ENCODE measurements at places on chromosomes 1 and 21.

DNA sequence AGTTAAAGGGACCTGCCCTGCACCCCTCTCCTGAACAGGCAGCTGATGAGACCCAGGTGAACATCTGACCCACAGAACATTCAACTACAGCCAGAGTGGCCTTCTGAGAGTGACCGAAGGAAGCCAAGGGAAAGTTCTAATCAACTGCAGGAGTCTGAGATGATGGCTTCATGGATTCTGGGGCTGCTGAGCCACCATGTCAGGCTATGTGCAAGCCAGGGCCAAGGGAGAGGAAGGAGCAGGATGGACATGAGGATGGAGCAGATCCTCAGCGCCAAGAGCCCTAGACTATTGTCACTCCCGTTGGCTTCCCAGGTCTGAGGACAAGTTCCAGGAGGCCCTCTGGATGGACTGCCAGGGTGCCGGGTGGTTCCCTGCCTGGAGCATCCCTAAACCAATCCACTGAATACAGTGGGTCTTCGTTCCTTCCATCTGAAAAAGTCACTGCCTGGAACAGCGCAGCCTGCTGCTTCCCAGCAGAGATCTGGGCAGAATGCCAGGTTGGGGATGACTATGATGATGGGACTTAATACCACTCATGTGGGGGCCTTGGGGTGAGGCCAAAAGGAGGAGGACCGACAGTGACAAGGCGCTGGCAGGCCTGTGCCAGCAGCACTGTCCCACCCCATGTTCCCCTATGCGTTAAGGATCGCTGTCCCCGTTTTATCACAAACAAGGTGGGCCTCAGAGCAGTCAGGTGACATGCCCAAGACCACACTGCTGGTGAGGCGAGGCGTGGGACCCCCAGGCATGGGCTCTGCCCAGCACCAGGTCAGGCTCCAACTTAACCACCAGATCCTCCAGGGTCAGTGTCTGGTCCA, 19.8 kb downstream of the SPOCD1 start:
- no peak for DNase-seq

GRCh38 chr1:107016376-107016978, 40.0 kb upstream of the PRMT6 start:
- no peak for DNase-seq

DNA sequence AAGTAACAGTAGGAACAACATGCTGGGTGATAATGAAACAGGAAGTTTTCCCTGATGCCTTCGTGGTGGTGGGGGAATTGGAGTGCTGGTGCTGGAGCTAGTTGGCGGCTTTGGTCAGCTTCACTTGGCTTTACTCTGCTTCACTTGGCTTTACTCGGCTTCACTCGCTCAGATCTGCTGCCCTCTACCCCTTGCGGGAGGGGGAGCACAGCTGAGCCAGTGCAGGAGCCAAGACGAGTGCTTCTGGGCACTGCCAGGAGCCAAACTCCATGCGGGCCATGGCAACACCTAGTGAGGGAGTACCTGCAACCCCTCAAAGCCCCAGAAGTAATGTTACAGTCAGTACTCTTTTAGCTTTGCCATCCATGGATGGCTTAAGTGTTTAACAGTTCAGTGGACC, 10.6 kb upstream of the PRKACB start:
- no peak for DNase-seq

GRCh38 chr1:31296486-31297276, at the start of the genes SNRNP40 and ZCCHC17:
TSS of gene SNRNP40 (minus strand) at chr1:31296788. CDS start at chr1:31296751, 37 bp downstream.
TSS of gene ZCCHC17 (plus strand) at chr1:31297032. CDS start at chr1:31310099, 13,067 bp downstream.
- peak; percentile 87 for DNase-seq

DNA sequence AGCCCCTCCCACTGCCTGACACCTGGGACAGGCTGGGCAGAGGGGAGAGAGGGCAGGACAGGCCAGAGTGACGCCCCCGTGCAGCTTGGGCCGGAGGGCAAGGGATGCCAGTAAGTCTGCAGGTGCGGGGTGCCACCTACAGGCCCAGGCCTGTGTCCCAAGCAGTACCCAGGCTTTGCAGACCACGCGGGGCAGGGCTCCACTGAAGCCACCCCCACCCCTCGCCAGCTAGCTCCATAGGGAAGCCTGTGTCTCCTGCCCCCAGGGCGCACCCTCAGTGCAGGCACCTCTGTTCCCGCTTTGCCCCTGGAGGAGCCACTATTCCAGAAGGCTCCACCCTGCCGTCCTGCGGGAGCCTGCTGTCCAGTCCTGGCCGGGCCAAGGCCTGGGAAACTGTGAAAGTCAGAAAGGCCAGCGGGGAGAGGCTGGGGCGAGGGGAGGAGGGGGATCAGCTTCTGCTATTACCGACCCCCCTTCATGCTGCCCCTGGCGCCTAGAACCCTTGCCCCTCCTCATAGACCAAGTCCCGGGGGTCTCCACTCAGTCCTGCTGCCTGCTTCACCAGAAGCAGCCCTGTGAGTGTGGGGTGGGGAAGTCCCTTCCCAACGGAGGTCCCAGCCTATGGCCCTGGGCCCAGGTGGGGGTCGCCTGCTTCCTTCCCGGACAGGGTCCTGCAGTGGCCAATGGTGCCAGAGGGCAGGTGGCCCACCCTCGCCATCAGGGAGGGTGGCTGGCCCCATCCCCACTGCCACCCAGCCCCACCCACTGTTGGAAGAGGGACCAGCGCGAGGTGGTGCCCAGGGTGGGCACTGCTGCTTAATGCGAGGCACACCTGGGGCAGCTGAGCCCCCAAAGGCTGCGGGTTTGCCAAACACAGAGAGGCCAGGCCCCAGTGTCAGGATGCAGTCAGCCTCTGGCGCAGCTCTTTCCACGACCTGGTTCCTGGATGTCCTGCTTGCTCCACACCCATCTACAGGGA, 54.4 kb downstream of the KCNAB2 start:
- no peak for DNase-seq

- no peak for DNase-seq
These were observed 179.6 kb downstream of the DHRS3 start for GRCh38 chr1:12438349-12438924.

DNA sequence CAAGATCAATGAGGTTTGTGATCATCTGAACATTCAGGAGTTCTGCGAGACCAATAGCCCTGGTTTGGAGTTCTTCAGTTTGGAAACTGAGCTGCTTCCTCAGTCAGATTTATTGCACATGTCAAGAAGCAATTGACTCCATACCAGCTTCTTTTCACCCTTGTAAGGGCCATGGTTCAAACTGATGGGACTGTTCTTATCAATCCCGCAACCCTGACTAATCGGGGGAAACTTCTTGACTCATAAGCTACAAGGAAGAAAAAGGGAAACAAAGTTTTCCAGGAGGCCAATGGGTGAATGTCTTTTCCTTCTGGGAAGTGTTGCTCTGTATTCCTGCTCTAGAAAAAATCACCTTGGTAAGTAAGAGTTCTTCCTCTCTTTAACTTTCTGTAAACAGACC, 187.9 kb downstream of the MIS18A start:
- no peak for DNase-seq

DNA sequence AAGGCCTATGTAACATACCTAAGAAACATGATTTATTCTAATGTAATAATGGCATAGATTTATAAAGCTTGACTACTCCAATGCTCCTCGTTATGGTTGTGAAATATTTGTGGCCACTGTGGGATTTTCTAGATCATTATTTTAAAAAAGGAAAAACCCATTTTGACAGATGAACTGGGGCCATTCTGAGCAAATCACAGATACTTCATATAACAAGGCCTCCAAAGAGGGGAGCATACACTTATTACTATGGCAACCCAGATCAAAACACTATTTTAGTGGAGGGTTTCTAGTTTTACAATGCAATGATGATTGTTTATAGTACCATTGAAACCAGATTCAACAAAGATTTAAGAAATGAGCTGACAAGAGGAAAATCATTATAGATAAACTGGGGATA, 346.6 kb downstream of the ZNF326 start:
- no peak for DNase-seq

DNA sequence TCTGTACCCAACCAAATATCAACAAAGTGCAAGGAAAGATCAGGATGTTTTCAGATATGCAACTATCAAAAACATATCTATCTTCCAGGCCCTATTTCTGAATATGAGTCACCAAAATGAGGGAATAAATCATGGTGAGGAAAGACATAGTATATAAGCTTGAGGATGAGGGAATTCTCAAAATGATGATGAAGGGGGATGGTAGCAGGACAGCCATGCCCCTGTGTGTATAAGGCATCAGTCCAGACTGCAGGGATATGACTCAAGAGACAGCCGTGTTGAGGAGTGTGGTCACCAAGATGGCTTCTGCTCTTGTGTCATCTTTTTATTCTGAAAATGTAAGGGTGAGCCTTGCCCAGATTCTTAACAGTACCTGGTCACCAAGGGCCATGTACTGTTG, 4.4 kb upstream of the WDR64 start:
- DNase-seq = no peak

GRCh38 chr1:23395154-23395724, 25.6 kb upstream of the ZNF436 start:
- no peak for DNase-seq

- DNase-seq = no peak
These were observed 25.9 kb upstream of the RCAN1 start for GRCh38 chr21:34640858-34641257.

DNA sequence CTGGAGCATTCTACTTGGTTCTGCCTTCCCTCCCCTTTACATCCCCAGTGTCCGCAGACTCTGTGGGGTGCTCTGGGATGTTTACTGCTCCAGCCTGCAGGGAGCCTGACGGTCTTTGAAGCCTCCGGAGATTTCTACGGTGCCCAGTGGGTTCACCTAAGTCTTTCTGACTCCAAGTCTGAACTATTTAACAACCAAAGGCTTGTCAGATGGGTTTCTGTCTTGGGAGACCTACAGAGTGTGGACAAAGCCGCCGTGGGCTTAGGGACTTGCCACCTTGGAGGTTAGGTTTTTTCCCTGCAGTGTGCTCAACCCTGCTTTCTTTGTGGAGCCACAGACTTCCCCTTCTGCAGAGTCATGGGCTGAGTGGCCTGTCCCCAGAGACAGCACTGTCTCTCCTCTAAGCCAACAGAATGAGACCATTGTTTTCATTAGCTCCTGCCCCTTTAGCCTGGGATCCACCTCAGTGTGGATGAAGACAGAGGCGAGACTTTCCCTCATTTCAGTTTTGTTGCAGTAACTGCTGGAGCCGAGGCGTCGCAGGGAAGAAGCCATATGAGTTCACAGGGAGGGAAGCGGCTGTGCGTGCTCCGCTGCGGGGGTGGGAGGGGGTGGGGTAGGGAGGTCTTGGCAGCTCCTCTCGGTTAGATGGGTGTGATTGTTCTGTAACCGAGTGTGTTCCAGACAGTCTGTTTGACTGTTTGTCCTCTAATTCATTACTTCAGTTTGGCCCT, 120.7 kb downstream of the CNIH3 start:
- no peak for DNase-seq

DNA sequence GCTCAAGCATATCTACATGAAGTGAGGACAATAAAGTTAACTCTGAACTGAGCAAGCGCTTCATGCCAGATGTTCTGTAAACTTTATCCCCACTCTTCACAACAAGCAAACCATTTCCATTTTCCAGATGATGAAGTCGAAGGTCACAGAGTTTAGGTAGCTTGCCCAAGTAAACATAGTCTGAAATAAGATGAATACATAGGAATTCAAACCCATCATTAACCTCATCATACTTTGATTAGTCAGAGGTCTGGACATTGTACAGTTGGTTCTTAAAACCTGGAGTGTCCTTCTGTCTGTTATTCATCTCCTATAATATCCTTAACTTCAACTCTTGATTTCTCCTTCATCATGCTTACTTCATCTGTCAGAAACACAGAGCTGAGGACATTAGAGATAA, 180.3 kb upstream of the C8B start:
- DNase-seq = no peak

- no peak for DNase-seq
These were observed 4.7 kb downstream of the AKR7A3 start for GRCh38 chr1:19283891-19284290.

DNA sequence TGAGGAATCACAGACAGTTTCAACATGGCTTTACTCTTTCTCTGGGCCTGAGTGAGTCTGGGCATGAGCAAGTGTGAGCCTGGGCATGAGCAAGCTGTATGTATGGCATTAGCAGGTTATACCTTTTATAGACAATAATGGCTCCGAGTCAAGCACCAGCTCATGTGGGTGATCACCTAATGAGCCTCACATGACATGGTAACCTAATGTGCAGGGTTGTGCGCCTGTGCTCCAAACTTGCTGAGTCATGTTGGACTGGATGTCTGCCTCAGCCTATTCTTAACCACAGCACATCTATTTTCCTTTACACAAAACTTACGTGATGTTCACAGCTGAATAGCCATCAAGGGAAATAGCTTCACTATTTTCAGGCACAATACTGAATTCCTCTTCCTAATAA, 236.2 kb upstream of the NRIP1 start:
- no peak for DNase-seq

DNA sequence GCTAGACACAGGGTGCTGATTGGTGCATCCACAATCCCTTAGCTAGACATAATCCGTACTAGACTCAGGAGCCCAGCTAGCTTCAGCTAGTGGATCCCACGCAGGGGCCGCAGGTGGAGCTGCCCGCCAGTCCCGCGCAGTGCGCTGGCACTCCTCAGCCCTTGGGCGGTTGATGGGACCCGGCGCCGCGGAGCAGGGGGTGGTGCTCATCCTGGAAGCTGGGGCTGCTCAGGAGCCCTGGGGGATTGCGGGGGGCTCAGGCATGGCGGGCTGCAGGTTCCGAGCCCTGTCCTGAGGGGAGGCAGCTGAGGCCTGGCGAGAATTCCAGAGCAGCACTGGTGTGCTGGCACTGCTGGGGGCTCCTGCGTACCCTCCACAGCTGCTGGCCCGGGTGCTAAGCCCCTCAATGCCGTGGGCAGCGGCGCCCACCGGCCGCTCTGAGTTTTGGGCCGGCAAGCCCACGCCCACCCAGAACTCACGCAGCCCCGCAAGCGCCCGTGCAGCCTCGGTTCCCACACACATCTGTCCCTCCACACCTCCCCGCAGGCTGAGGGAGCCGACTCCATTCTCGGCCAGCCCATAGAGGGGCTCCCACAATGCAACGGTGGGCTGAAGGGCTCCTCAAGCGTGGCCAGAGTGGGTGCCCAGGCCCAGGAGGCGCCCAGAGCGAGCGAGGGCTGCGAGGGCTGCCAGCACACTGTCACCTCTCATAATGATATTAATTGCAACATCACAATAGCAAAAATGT, 87.4 kb downstream of the CRB1 start:
- no peak for DNase-seq

GRCh38 chr1:206074839-206075238, 21.9 kb downstream of the RHEX start:
- DNase-seq = no peak

GRCh38 chr1:65449214-65449823, 28.9 kb downstream of the LEPR start:
- no peak for DNase-seq

- no peak for DNase-seq
These were observed 97.7 kb downstream of the CRYAA start for GRCh38 chr21:43266534-43266933.

- DNase-seq = no peak
These were observed 68.3 kb upstream of the BCAR3 start for GRCh38 chr1:93749894-93750301.

- no peak for DNase-seq
These were observed 8.5 kb downstream of the NUAK2 start for GRCh38 chr1:205312866-205313562.

- no peak for DNase-seq
These were observed 89.1 kb upstream of the KCNK2 start for GRCh38 chr1:214993419-214993818.

GRCh38 chr1:234970401-234970730, 158.3 kb downstream of the TOMM20 start:
- no peak for DNase-seq

GRCh38 chr1:202106340-202107254, 16.1 kb upstream of the GPR37L1 start:
- DNase-seq = no peak

GRCh38 chr1:3598522-3599285, 12.6 kb downstream of the MEGF6 start:
- no peak for DNase-seq
